ENCODE measurements at places on chromosomes 1 and 21.

- no peak for DNase-seq
Measured at GRCh38 chr1:227234998-227235405, 83.3 kb downstream of the CDC42BPA start.

- DNase-seq = no peak
Measured at GRCh38 chr1:79472067-79472656, 465.6 kb upstream of the ADGRL4 start.

DNA sequence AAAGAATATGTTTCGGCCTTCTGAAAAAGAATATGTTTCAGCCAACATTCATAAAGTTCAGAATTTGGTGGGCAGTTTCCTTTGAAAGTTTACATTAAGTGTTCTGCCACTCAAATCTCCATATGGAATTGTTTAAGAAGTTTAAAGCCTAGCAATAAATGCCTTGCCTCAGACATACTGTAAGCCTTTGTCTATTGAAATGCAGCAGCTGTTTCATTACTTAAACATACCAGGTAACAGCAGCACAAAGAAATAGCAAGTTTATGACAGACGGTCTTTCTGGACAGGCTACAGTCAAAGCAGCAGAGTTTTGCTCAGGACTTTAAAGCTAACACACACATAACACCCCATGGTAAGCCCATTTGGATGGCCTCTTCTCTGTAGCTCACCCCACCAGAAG is 38.5 kb upstream of the C1orf105 start:
- DNase-seq = no peak

DNA sequence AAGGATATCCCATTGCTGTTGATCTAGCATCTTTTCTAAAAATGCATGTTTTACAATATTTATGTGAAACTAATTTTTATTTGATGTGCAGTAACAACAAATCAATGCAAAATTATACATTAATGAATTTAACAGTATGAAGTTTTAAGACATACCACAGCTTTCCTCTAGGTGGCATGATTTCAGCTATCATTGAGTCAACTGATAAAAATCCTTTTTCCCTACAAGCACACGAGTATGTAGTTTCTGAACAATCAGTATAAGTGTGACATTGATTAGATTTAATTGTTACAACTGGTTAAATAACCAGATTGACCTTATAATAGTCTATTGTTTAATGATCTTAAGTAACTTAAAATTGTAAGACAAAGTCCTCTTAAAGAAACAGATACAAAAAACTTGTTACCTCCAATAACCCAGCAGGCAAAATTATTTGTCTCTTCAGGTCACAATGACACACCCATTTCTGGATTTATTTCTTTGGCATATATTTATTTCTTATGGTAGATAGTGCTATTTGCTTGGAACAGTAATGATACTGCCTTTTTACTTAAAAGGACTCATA is 5.8 kb upstream of the TGFB2 start:
- no peak for DNase-seq

GRCh38 chr1:62336638-62336994 is 17.4 kb upstream of the KANK4 start:
- DNase-seq = no peak

DNA sequence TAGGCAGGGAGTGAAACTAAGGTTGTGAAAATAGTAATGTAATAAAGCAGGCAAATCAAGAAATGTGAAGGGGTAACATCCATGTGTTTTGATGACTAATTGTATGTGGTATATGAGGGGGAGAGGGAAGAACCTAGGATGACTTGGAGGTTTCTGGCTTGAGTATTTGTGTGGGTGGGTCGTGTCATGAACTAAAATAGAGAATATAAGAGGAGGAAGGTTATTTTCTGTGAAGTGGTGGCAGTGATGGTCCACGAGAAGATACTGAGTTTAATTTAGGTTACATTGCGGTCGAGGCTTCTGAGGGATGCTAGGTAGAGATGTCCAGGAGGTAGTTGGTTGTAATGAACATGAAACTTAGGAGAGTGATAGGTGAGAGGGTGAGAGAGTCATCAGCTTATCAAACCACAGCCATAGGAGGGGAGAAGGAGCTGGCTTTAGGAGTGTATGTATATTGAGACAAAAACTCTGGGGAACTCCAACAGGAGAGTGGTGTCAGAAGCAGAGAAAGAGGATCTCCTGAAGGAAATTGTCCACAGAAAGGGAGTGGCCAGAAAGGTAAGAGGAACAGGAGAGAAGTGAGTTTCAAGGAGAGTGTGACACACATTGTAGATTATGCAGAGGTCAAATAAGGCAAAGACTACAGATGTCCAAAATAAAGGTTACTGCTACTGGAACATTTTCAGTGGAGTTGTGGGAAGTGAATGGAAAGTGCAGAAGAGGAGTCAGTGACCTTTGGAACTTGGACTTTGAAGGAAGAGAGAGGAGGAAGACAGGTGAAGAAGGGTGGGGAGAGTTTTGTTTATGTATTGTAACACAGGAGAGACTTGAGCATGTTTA is 89.0 kb upstream of the MACF1 start:
- no peak for DNase-seq

GRCh38 chr1:224393294-224393693 is 36.6 kb downstream of the CNIH4 start:
- no peak for DNase-seq

GRCh38 chr21:37348664-37349063 is 17.9 kb upstream of the DYRK1A start:
- DNase-seq = no peak

DNA sequence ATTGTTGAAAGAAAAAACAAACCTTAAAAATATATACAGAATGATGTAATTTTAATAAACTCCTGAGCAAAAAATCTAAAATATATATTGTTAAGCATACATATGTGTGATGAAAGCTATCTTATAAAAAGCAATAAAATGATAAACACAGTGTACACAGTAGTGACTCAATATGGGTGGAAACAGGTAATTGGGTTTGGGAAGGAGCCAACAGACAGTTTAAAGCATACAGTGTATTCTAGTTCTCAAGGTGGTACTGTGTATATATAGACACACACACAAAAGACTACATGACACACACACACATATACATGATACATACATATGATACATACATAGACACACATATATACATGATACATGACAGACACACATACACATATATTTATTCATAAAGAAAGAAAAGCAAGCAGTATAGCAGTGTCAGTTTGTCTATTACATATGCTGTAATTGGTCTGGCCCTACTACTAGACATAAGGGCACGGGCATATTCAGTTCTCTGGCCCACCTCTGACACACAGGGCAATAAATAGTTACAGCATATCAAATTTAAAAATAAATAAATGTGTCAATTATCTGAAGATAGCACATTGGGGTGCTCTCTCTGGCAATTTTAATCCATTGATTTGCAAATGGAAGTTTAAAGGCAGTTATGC is 330.2 kb downstream of the S1PR1 start:
- DNase-seq = no peak

DNA sequence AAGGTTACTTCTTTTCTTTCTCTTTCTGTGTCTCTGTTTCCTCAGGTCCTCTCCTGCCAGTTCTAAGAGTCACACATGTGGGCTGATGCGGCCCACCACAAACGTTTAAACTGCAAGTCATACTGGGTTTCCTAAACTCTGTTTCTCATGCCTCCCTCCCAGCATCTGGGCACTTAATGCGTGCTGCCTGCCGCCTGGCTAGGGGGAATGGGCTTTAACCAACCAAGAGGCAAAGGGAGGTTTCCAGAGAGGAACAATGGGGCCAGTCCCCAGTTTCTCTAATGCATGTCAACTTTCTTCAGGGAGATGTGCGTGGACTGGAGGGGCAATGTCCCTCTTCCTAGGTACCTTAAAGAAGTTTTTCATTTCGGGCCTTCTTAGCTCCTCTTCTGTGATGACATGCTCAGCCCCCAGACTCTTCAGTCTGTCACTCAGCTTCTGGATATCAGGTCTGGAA is 19.9 kb upstream of the SRSF4 start:
- DNase-seq = no peak

DNA sequence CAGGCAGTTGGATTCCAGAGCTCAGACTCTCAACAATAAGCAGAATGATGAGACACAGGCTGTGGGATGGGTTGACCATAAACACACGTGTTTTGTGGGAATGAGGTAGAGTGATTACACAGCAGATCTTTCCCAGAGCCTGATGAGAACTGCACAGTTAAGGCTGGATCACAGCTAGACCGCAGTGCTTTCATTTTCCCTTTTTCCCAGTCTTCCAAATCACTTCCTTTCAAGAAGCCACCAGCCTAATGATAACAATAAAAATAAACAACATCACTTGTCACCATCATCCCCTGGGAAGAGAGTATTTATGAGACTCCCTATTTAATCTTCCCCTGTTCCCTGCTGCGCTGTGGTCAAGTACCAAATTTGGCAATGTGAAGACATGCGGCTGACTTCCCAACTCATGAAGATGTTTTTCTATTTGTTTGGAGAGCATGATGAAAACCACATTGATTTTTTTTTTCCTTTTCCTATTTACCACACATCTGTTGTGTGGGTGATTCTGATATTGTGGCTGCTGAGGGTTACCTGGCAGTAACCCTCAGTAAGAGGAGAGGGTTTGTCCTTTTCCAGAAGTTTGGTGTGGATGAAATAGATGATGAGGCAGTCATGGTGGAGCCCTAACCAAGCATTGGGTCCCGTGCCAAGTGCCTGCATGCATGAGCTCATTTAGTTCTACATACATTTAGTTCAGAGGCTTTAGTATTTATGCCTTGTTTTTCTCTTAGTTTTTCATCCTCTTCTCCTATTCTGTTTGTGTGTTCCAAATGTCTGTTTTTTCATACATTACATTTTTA is 248.9 kb upstream of the HOOK1 start:
- no peak for DNase-seq

- no peak for DNase-seq
Measured at GRCh38 chr21:41322496-41323382, 6.1 kb downstream of the FAM3B start.

- DNase-seq = no peak
Measured at GRCh38 chr1:64623750-64624191, 121.1 kb upstream of the RAVER2 start.

DNA sequence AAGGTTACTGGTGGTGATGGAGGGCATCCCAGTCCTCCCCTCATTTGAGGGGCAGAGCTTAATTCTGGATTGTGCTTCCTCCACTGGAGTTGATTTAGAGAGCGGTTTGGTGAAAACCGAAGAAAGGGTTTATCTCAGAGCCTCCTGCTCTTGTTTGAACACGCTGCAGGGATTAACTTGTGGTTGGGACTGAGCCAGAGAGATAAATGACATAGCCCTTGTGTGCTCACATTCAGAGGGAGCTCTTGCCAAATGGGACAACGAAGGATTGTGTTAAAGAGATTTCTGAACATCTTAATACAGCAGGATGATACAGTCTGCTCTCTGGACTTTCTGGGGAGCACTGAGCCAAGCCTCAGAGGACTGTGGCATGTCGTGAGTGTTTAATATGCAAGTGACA is 308.2 kb downstream of the DISC1 start:
- no peak for DNase-seq

DNA sequence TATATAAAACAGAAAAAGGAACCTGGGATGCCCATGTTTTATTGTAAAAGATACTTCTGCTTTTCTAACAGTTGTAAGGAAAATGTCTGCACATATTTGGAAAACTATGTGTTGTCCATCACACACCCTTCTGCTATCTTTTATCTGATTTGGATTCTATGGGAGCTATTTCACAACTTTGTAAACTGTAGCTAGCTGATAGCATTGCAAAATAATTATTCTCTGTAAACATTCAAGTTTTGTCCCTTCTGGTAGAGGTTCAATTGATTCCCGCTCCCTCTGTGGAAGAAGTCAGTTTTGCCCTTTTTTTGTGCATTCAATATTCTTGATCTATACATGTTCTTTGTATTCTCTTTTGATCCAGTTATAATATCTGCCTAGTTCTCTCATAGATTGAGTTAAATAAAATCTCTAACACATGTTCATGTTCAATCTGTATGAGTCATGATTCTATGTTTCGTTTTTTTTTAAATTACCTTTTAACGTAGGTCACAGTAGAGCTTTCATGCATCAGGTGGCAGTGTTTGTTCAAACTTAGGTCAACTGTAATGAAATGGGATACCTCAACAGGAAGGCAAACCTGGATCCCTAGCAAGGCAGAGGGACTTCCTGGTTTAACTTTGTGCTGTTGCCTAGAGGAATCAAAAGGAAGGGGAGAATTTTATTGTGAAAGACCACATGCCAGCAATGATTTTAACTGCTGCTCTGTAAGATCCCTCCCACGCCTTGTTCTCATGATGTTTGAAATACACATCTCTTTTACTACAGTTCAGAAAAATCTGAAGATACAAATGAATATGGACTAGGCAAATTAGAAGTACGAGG is 26.0 kb upstream of the BCL9 start:
- no peak for DNase-seq

- DNase-seq = no peak
Measured at GRCh38 chr21:26939601-26940111, 27.2 kb downstream of the ADAMTS5 start.

DNA sequence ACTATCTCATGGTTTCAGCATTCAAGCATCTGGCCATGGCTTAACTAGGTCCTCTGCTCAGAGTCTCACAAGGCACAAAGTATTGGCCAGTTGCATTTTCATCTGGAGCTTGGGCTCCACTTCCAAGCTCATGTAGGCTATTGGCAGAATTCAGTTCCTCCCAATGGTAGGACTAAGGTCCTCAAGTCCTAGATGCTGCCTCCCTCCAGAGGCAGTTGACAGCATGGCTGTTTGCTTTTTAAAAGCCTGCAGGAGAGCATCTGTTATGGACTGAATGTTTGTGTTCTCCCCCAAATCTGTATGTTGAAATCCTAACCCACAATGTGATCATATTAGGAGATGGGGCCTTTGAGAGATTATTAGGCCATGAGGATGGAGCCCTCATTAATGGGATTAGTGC is 38.0 kb upstream of the HLX start:
- no peak for DNase-seq

GRCh38 chr21:32929633-32930038 is 96.1 kb upstream of the OLIG2 start:
- DNase-seq = no peak

DNA sequence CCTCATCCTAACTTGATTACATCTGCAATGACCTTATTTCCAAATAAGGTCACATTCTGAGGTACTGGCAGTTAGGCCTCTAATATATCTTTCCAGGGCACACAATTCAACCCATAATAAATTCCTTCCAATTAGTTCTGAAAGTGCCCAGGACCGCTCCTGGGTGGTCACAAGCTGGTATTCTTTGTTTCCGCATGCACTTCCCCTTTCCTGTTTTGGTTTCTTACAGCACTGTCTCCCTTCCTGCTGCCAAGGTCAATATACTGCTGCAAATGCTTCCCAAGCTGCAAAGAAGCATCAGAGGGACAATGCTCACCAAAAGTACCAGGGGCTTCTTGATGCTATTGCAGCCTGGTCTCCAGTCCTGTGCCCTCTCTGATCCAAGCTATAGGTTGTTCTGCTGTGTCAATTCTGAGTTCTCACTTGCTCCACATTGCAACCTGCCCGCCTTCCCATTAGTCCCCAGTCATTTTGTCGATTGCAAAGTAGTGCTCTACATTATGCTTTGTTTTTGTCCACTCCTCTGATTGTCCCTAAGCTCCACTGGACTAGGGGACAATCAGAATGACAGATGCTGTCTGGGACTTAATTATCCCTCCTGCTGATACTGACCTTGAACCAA is 13.9 kb upstream of the XPR1 start:
- DNase-seq = no peak

- no peak for DNase-seq
Measured at GRCh38 chr1:6207075-6207885, 1.4 kb downstream of the RNF207 start.

Data from activated T-helper 1 cell treated with anti-CD3 and anti-CD28 coated beads, Interleukin-2, amount 50 U/mL, for 16 hours (primary cell).